Brain pericyte (primary cell): ENCODE measurements at places on chromosomes 11 and 22.

DNA sequence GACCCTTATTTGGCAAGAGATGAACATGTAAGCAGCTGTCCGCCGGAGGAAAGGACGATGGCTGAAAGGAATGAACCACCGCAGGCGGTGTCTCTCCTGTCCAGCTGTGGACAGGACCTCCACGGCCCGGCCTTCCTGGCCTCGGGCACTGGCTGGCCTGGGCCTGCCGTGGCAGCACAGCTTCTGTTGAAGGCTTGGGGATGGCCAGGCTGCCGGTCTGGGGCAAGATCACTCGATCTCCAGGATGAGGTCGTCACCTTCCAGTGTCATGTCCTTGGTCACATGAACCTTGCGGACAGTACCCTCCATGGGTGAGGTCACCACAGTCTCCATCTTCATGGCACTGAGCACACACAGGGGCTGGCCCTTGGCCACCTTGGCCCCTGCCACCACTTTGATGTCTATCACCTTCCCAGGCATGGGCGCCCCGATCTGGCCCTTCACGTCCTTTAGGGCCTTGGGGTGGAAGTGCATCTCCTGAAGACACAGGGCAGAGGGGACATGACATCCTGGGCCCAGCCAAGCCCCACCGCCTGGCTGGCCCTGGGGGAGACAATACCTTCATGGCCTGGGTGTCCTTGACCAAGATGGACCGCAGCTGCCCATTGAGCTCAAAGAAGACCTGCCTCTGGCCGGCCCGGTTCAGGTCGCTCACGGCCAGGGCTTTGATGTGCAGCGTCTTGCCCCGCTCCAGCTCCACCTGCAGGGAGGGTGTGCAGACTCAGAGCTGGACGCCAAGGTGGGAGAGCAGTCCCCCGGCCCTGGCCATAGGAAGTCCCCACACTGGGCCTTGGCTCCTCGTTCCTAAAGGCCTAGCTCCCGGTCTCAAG, 5.6 kb downstream of the RCE1 start:
- no peak for DNase-seq

DNA sequence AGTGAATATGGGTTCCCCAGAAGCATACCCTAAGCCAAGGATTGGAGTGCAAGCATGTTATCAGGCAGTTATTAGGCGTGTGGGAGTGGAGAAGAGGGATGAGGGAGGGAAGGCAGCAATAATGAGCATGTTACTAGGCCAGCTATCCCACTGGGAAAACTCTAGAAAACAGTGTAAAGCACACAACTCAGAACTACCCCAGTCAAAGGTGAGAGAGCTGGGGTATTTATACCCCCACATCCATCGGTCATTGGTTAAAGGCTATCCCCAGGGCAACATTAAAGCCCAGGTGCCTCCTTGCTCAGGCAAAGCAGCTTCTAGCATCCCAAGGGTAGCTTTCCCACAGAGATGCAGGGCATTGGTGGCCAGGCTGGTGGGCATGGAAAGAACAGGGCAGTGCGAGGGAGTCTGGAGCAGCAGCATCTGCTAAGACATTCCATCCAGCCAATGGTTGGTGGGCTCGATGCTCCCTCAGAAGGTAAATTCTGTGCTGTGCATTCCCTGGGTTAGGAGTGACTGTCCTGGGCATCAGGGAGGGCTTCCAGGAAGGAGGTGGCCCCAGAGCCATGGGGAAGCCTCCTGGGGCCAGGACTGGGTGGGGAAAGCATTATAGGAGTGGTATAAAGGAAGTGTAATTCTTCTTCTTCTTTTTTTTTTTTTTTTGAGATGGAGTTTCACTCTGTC, 21.1 kb upstream of the LRRC10B start:
- DNase-seq = no peak

DNA sequence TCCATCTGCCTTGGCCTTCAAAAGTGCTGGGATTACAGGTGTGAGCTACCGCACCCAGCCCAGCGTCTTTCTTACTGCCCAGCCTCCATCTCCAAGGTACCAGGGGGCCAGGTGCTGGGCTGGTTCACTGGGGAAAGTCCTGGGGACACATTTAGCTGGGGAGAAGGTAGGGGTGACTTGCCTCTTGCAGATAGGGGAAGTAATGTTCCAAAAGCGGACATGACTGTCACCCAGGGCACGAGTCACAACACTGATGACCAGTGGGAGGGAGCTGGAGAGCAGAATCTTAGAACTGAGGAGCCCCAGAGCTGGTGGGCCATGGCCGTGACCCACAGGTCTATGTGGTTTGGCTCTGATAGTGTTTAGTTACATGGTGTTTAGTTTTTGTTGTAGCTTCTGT, 2.4 kb upstream of the SLC15A3 start:
- DNase-seq = no peak

GRCh38 chr11:30445056-30445455, 122.2 kb downstream of the ARL14EP start:
- no peak for DNase-seq

DNA sequence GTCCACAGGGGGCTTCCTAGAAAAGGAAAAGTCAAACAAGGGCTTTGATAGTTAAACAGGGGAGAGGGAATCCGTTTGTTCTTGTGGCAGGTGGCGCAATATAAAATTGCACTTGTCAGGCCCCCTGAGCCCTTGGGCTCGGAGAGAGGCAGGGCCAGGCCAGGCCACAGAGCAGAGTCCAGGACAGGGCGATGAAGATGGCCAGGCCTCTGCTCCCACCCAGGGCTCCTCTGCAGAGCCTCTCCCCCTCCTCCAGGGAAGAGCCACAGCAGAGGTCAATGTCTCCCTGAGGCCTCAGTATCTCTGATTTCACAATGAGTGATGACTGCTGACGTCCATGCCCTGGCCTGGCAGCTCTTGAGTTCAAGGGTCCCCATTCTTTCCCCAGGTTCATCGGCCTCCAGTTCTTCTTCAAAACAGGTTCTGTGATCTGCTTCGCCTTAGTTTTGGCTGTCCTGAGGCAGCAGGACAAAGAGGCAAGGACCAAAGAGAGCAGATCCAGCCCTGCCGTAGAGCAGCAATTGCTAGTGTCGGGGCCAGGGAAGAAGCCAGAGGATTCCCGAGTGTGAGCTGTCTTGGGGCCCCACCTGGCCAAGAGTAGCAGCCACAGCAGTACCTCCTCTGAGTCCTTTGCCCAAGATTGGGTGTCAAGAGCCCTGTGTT, 36.4 kb upstream of the TPBGL start:
- no peak for DNase-seq
